ENCODE measurements at places on chromosomes 16 and 17. TPM values are rescaled to one million over a fixed set of nuclear protein-coding genes. Genes with fewer than 3 reads are reported as not detected.

DNA sequence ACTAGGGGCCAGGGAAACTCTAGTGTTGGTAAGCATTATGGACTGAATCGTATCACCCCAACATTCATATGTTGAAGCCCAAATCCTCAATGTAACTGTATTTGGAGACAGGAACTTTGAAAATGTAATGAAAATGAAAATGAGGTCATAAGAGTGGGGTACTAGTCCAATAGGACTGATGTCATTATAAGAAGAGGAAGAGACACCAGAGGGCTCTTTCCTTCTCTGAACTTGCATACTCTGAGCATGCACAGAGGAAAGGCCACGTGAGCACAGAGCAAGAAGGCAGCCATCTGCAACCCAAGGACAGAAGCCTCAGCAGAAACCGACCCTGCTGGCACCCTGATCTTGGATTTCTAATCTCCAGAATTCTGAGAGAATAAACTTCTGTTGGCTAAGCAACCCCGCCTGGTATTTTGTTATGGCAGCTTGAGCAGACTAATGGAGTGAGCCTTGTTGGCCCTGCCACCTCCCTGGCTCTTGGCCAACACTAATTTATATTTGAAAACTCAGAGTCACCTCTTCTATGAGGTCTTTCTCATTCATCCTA lies 273.4 kb downstream of the NTN1 start:
- DNase-seq = no peak
- H3K4me1 ChIP-seq = peaks cover 14% of the 10 kb centered on the region
- H3K27ac ChIP-seq = no peak overlapping the region
- no peak overlapping the region for H3K4me3 ChIP-seq
- peaks cover 9% of the 10 kb centered on the region for H3K36me3 ChIP-seq
- H3K27me3 ChIP-seq = no peaks in the 10 kb centered on the region

GRCh38 chr17:77189148-77189547 lies 48.4 kb downstream of the SEC14L1 start:
- no peaks in the 10 kb centered on the region for H3K27me3 ChIP-seq
- H3K27ac ChIP-seq = peak overlapping the region; percentile 79
- peak overlapping the region; percentile 66 for H3K4me3 ChIP-seq
- H3K4me1 ChIP-seq = peaks cover 33% of the 10 kb centered on the region
- DNase-seq = no peak

DNA sequence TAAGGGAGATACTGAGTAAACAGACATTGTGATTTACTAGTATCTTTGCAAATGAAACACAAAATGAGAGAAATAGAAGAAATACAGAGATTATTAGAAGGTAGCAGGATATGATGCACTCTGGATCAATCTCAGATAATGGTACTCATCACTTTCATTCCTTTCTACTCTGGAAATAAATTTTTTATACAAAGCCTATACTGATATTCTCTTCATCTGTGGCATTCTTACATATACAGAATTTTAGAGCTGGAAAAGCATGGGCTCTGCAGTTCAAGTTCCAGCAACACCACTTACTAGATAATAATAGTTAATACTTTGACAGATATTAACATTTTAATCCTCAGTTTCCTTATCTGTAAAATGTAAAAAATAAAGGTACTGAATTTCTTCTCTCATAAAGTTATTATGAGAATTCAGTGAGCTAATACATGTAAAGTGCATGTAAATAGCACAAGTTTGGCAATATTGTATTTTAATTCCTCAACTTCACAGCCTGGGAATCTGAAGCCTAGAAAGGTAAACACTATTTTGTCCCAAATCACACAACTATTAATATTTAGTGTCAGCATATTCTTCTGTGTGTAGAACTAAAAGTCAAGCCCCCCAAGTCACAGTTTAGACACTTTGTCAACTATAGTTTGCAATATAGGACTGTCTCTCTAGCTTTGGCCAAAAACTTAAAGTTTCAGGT lies 6.5 kb downstream of the RNF43 start:
- no peaks in the 10 kb centered on the region for H3K4me1 ChIP-seq
- DNase-seq = no peak
- H3K4me3 ChIP-seq = no peak overlapping the region
- peaks cover 2% of the 10 kb centered on the region for H3K36me3 ChIP-seq
- no peaks in the 10 kb centered on the region for H3K27me3 ChIP-seq

DNA sequence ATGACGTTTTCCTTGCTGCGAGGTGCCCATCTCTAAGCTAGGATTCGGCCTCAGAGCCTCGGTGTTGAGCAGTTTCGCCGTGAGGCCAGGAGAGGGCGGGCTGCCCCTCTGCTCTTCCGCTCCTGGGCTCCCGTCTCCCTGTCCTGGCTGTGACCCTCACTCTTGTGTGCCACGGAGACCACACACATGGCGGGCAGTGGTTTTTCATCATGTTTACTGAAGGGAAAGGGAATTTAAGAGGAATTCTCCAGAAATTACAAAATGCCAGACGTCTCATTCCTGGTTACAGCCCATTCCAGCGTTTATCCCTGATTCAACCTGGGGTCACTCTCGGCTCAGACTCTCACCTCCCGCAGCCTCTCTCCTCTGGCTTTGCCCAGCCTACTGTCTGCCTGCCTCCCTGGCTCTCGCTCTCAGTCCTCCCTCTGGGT lies 96.8 kb upstream of the ELAC2 start:
- no peaks in the 10 kb centered on the region for H3K4me1 ChIP-seq
- no peak for DNase-seq
- H3K27me3 ChIP-seq = peaks cover 9% of the 10 kb centered on the region
- peak overlapping the region; percentile 21 for H3K4me3 ChIP-seq
- H3K36me3 ChIP-seq = no peaks in the 10 kb centered on the region

DNA sequence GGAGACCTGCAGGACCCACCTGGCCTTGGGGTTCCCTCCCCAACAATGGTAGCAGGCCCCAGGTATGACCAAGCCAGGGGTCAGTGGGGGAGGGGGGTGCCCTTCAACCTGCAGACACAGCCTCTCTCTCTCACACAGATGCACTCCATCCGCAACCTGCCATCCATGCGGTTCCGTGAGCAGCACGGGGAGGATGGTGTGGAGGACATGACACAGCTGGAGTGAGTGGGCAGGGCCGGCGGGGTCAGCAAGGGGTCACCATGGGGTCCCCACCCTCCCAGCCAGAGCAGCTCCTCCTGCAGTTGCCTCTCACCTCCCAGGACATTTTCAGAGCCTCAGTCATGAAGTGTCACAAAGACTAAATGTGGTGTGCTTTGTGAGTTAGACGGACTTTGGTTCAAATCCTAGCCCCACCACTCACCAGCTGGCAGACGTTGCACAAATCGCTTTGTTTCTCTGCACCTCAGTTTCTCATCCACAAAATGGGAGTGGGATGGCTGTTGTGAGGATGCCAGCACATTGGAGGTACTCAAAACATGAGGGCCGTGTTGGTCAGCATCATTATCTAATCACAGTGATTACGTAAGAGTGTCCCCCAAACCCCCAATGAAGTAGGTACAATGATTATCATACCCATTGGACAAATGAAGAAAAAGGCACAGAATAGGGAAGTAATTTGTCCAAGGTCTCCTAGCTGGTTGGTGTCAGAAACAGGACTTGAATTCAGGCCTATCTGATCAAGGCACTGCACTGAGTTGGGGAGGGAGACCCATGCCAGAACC lies 16.0 kb downstream of the MYO15A start:
- no peaks in the 10 kb centered on the region for H3K27me3 ChIP-seq
- no peak for DNase-seq
- no peaks in the 10 kb centered on the region for H3K36me3 ChIP-seq

GRCh38 chr17:60151355-60151754 lies 1.6 kb downstream of the CA4 start:
- peaks cover 20% of the 10 kb centered on the region for H3K4me1 ChIP-seq
- H3K27me3 ChIP-seq = peaks cover 60% of the 10 kb centered on the region
- DNase-seq = no peak
- H3K27ac ChIP-seq = no peak overlapping the region

GRCh38 chr16:57994778-57995177 lies 5.7 kb downstream of the ZNF319 start:
- H3K4me1 ChIP-seq = peaks cover 24% of the 10 kb centered on the region
- no peak for DNase-seq
- peaks cover 31% of the 10 kb centered on the region for H3K36me3 ChIP-seq
- H3K27me3 ChIP-seq = no peaks in the 10 kb centered on the region

TMEM208 gene
- total RNA-seq = 41.3 TPM

CES2 gene
- total RNA-seq = 34.7 TPM

- peaks cover 2% of the 10 kb centered on the region for H3K4me1 ChIP-seq
- H3K27me3 ChIP-seq = peaks cover 47% of the 10 kb centered on the region
- H3K4me3 ChIP-seq = no peak overlapping the region
- no peak overlapping the region for H3K27ac ChIP-seq
- H3K36me3 ChIP-seq = no peaks in the 10 kb centered on the region
Measured at GRCh38 chr17:79609049-79609589, 1.7 kb downstream of the RBFOX3 start.

- H3K4me1 ChIP-seq = peaks cover 19% of the 10 kb centered on the region
- H3K4me3 ChIP-seq = peak overlapping the region; percentile 79
- peaks cover 38% of the 10 kb centered on the region for H3K36me3 ChIP-seq
- DNase-seq = no peak
- no peak overlapping the region for H3K27ac ChIP-seq
Measured at GRCh38 chr17:1518410-1518809, 2.0 kb upstream of the INPP5K start.

- H3K36me3 ChIP-seq = no peaks in the 10 kb centered on the region
- peaks cover 18% of the 10 kb centered on the region for H3K4me1 ChIP-seq
- H3K27ac ChIP-seq = peak overlapping the region; percentile 64
- no peaks in the 10 kb centered on the region for H3K27me3 ChIP-seq
Measured at GRCh38 chr16:86090461-86091170, 191.7 kb downstream of the IRF8 start.

- peak overlapping the region; percentile 41 for H3K27ac ChIP-seq
- H3K4me3 ChIP-seq = no peak overlapping the region
- peaks cover 2% of the 10 kb centered on the region for H3K4me1 ChIP-seq
- DNase-seq = no peak
- H3K27me3 ChIP-seq = no peaks in the 10 kb centered on the region
- H3K36me3 ChIP-seq = peaks cover 81% of the 10 kb centered on the region
Measured at GRCh38 chr16:3780570-3780969, 63.2 kb upstream of the TRAP1 start.

GRCh38 chr17:8465356-8465755 lies 29.7 kb downstream of the NDEL1 start:
- no peak for DNase-seq
- no peaks in the 10 kb centered on the region for H3K27me3 ChIP-seq
- H3K4me3 ChIP-seq = no peak overlapping the region
- no peaks in the 10 kb centered on the region for H3K4me1 ChIP-seq

GRCh38 chr17:49473900-49474751 lies 21.0 kb upstream of the NGFR start:
- no peaks in the 10 kb centered on the region for H3K36me3 ChIP-seq
- H3K27ac ChIP-seq = no peak overlapping the region
- no peak overlapping the region for H3K4me3 ChIP-seq
- DNase-seq = no peak

GRCh38 chr17:19553036-19553435 lies 19.4 kb downstream of the SLC47A1 start:
- no peak for DNase-seq
- no peaks in the 10 kb centered on the region for H3K4me1 ChIP-seq
- H3K27ac ChIP-seq = no peak overlapping the region
- H3K27me3 ChIP-seq = peaks cover 16% of the 10 kb centered on the region
- H3K36me3 ChIP-seq = no peaks in the 10 kb centered on the region
- no peak overlapping the region for H3K4me3 ChIP-seq

KRTAP1-1 gene
- not detected for total RNA-seq

GRCh38 chr17:81239714-81240555 lies 817 bp downstream of the NDUFAF8 start:
- peak; percentile 49 for DNase-seq
- peak overlapping the region; percentile 88 for H3K27ac ChIP-seq
- H3K4me1 ChIP-seq = peaks cover 51% of the 10 kb centered on the region
- peak overlapping the region; percentile 93 for H3K4me3 ChIP-seq
- H3K27me3 ChIP-seq = no peaks in the 10 kb centered on the region

ARHGAP44 gene
- total RNA-seq = 6.9 TPM

GRCh38 chr16:503150-504071 lies 24.1 kb upstream of the CAPN15 start:
- no peak overlapping the region for H3K27ac ChIP-seq
- H3K27me3 ChIP-seq = no peaks in the 10 kb centered on the region
- no peak for DNase-seq
- peaks cover 5% of the 10 kb centered on the region for H3K36me3 ChIP-seq
- H3K4me3 ChIP-seq = no peak overlapping the region
- no peaks in the 10 kb centered on the region for H3K4me1 ChIP-seq

DNA sequence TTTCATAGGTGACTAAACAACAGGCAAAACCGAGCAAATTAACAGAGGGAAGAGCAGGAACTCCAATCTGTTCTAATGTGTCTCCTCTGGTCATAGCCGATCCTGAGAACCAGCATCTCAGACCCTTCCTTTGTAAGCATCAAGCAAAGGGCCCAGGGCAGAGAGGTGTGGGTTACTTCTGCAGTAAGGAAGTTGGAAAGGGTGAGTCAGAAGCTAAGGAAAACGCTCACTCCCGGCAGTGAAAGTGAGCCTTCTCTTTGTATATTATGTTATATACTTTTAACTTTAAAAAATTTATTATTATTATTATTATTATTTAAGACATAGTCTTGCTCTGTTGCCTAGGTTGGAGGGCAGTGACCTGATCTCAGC lies 77.7 kb downstream of the MRM3 start:
- H3K27me3 ChIP-seq = no peaks in the 10 kb centered on the region
- no peak for DNase-seq

DNA sequence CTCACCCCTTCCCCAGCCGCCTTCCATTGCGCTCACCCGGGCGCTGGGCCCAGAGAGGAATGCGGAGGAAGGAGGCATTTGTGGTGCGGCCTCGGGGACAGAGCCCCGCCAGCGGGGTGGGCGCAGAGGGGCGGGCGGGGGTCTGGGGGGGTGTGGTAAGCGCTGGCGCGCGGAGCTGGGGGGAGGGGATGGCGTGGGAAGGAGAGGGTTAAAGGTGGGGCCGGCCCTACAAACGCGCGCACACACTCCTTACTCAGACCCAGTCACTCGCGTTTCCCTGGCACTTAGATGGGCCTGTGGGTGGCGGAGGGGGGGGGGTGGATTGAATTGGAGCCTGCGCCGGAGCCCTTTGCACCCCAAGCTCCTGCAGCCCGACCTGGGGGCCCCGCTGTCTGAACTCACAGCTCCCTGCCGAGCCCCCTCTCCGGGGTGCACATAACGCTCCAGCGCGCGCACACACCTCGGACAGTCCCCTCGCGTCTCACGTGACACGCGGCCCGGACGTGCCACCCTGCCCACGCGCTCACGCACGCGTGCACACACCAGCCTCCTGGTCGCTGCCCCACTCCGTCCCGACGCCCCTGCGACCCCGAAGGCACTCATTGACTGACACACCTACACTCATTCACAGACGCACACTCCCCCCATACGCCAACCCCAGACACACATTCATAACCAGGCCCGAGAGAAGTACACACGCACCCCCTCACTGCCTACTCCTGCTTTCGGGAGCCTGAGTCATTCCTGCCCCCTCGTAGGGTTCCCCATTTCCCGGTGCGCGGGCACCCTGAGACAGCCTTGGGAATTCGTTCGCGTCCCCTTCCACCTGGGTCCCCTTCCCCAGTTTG lies 844 bp downstream of the TBKBP1 start:
- DNase-seq = peak; percentile 52
- H3K4me3 ChIP-seq = peak overlapping the region; percentile 84
- no peaks in the 10 kb centered on the region for H3K27me3 ChIP-seq
